ENCODE measurements at places on chromosomes 11 and 22.

- DNase-seq, result peak; percentile 41
Measured at GRCh38 chr11:10400856-10401255, 54.2 kb upstream of the AMPD3 start.

- DNase-seq, result peak; percentile 50
Measured at GRCh38 chr22:35883031-35883620, 145.5 kb downstream of the RBFOX2 start.

DNA sequence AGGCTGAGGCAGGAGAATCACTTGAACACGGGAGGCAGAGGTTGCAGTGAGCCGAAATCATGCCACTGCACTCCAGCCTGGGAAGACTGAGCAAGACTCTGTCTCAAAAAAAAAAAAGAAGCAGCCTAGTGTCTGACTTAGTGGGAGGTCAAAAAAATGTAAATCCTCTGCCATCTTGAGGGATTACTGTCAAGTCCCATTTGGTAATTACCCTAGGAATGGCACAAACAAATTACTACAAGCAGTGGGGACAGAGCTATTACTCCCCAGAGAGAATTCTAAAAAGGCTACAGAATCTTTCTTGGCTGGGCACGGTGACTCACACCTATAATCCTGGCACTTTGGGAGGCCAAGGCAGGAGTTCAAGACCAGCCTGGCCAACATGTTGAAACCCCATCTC lies 3.8 kb downstream of the SERPING1 start:
- no peak for DNase-seq

DNA sequence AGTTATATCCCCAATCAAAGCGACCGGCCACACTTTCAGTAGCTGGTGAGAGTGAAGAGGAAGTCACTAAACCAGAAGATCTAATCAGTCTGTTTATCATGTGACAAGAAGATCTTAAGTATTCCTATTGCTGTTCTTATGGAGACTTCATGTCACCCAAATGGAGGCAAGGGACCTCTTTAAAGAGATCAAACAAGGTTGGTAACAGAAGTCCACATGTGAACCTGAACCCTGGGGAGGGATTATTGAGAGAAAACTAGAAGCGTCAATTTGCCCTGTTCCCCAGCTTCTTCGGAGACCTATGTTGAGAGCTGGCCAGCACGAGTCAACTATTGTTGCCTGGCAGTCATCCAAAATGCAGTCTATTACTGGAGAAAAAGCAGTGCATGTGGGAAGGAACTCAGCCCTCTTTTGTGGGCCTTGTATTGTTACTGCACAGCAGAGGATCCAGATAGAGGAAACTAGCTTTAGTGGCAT lies 76.9 kb upstream of the CTSC start:
- DNase-seq, result peak; percentile 6

DNA sequence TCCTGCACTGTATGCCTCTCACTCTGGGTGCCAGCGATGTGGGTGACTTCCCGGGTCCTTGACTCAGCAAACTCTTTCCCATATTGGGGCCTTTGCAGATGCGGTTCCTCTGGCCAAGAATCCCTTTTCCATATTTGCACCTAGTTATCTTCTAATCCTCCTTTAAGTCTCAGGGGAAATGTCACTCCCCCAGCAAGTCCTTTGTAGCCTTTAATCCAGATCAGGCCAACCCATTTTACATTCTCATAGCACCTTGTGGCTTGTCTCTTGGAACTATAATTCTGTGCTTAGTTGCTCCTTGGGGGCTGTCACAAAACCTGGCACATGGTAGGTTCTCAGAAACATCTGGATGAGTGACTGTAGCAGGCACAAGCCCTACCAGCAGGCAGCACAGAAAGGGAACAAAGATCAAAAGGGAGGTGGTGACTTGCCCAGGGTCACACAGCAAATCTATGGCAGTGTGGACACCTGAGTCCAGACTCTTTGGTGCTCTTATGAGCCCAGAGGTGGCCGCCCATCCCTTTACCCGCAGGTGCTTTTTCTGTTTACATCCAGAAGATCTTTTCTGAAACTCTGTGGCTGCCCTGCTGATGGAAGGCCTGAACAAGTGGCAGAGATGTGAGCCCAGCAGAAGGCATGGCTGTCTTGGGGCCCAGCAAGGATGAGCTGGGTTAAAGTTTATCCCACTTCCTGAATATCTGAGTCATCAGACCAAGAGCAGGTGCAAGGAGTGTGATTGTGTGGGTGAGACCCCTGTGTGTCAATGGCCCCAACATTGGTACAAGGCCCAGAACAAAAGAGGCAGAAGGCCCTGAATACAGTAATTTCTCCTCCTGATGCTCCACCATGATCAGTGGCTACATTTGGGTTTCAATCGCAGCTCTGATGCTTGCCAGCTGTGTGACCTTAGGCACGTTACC lies 78.6 kb upstream of the GRK3 start:
- DNase-seq, result peak; percentile 2

- DNase-seq, result no peak
Measured at GRCh38 chr11:117713538-117713991, 83.5 kb downstream of the DSCAML1 start.

DNA sequence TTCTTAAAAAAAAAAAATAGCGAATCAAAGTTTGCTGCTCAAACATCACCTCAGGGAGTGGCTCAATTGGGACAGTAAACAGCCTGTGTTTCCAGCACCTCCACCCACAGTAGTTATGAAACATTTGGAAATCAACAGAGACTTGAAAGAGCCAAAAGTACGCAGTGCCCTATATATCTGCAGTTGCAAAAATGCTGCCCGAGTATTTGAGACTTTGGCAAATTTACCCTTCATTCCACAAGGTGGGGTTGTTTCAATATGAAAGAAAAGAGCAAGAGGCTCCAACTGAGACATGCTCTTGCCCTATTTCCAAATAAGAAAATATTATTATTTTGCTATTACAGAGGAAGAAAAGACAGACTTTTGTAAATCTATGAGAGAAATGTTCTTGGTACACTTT lies 851.1 kb upstream of the RAG2 start:
- peak; percentile 6 for DNase-seq

DNA sequence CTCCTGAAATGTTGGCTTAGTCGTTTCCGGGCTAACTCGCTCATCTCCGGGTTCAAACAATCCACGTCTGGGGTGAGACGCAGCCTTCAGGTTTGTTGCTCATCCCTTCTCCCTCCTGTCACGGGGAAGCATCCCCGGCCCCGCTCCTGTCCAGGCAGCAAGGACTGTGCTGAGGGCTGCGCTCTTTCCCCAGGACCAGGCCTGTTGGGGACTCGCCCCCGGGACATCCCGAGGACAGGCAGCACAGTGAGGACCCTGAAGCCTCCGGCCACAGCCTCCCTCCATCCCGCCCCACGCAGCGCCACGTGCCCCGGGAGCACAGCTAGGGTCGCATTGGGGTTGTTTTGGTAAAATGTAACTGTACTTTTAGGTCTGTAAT lies 252.0 kb downstream of the BRD1 start:
- DNase-seq, result no peak

- no peak for DNase-seq
Measured at GRCh38 chr11:109769858-109770257, 323.3 kb upstream of the ZC3H12C start.

DNA sequence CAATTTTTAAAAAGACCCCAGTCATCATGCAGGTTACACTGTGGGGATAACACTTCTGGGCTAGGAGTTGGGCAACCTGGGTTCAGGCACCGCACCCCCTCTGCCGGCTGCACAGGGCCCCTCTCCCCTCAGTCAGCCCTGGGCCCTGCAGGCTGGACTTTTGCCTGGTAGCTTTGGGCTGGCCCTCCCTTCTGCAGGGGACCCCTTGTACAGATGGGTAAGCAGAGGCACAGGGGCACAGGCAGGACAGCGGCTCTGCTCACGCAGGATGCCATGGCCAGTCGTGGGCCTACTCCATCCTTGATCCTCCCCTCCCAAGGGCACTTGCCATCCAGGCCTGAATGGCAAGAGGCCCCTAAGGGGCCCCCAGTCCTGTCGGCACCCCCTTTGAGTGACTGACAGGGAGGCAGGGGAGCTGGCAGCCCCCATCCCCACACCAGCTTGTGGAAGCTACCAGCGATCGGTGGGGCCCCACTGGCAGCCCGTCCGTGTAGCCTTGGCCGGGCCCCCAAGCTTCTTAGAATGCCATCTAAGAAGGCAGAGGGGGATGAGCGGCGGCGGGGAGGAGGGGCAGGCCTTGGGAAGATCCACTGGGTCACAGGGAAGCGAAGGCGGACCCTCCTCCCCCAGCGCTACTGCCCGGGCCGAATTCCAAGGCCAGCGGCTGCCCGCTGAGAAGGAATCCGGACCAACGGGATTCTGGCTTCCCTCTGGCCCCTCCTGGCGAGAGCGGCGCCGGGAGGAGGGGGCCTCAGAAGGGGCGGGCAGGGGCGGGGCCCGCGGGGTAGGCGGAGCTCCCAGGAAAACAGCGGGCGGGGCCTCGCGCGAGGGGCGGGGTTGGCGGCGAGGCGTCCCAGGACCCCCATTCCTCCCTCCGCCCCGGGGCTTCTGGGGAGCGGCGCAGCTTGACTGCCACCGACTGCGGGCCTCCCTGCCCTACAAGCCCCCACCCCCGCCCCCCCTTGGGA lies 6.8 kb upstream of the CHKA start:
- no peak for DNase-seq

GRCh38 chr11:58928691-58929090 lies 10.6 kb upstream of the GLYATL1 start:
- no peak for DNase-seq

DNA sequence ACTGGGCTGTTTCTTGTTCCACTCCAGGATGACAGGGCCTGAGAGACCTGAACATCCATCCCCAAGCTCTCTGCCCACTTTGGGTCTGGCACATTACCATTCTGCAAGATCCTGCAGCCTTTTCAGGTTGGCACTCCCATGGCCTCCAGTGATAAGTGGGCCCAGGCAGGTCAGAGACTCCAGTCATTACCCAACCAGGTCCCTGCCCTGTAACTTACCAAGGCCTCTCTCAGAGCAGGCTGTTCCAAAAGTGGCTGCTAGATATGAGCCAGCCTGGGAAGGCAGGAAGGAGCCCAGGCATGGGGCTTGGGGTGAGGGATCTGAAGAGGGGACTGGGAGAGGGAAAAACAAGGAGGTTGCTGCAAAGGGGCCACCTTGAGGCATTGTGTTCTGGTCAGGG lies 35.9 kb downstream of the KCNQ1OT1 start:
- no peak for DNase-seq

GRCh38 chr22:31585161-31585859 lies 76.7 kb downstream of the PISD start:
- DNase-seq, result no peak

GRCh38 chr11:4194889-4195288 lies 100.3 kb downstream of the RRM1 start:
- no peak for DNase-seq

DNA sequence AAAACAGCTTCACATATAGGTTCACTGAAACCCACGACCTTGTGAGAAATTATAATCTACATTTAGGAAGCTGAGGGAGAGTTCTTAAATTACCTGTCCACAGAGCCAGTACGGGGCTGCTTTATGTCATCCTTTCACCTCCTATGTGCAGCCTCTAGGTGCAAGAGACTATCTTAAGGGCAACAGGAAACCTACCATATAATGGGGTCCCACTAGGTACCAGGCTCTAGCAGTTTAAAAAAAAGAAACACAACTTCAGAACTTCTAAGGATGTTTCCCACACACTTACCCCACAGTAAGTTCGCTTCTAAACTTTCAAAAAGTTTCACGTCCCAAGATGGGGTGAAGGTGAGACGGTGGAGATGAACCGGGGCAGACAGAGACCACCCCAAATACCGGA lies 573 bp downstream of the STK33 start:
- no peak for DNase-seq

DNA sequence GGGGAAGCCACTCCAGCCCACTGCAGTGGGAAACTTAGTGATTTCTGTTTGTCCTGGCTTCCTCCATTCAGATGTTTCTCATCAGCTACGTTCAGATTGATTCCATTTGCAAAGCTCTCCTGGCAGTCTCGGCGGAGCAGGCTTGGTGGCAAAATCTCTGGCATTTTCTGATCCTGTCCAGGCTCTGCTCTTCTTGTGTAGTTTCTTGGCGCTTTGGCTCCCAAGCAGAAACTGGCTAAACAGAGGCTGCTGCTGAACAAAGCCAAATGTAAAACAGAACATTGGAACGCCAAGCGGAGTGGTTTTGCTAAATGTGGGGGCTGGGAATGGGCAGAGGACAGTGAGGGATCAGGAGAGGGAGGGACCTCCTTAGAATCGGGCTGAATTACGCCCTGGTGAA lies 36.7 kb downstream of the ADAMTS8 start:
- DNase-seq, result no peak

DNA sequence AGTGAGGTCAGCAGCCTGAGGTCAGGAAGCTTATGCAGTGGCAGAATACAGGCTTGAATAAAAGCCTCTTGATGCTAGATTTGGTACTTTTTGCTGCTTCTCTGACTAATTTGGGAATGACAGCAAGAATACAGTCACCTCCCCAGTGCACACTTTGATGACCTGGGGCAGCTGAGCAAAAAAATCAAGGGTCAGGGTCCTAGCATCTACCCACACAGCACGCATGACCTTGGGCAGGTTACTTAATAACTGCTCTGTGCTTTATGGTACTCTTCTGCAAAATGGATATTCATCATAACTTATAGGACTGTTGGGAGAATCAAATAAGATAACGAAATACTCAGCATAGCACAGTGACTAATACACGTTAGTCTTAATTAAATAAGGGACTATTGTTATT lies 344.1 kb upstream of the SYN3 start:
- DNase-seq, result no peak

DNA sequence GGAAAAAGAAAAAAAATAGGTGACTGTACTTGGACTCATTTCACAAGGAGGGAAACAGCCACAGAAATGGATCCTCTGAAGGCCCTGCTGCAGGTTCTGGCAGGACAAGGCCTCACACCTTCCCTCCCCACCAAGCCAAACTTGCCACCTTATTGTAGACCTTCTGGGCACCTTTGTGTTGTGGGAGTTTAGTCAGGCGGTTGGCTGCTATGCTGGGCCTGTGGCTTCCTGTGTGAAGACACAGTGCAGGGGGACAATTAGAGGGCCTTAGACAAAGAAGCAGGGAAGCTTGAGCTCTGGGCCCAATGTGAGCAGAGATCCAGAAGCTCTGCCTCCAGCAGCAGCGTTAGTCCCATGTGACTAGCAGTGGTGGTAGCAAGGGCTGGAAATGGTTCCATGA lies 4.2 kb downstream of the RAB1B start:
- no peak for DNase-seq

- DNase-seq, result peak; percentile 21
Measured at GRCh38 chr11:4125141-4125540, 30.5 kb downstream of the RRM1 start.

- DNase-seq, result no peak
Measured at GRCh38 chr11:98568013-98568412, 452.7 kb upstream of the CNTN5 start.
